ENCODE measurements at places on chromosomes 16 and 17.

DNA sequence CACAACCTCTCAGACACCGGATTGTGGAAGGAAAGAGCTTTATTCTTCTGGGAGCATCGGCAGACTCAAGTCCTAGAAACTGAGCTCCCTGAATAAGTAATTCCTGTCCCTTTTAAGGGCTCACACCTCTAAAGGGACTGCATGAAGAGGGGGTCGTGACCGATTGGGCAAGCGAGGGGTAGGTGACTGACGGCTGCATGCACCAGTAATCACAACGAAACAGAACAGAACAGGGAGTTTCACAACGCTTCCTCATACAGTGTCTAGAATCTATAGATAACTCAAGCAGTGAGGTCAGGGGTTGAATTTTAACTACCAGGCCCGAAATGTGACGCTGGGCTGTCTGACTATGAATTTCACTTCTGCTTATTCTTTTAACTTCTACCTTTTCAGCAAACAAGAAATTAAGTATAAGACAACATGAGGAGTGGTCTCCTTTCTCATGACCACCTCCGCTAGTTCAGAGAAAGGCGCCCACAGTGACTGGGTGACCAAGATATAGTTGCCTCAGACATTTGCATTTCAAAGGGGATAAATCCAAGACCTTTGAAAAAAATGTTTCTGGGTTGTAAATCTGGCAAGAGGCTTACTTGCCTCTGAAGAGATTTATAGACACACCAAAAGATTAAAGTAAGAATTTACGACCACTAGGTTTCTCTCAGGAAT lies 88.4 kb upstream of the ATF7IP2 start:
- no peak for DNase-seq

DNA sequence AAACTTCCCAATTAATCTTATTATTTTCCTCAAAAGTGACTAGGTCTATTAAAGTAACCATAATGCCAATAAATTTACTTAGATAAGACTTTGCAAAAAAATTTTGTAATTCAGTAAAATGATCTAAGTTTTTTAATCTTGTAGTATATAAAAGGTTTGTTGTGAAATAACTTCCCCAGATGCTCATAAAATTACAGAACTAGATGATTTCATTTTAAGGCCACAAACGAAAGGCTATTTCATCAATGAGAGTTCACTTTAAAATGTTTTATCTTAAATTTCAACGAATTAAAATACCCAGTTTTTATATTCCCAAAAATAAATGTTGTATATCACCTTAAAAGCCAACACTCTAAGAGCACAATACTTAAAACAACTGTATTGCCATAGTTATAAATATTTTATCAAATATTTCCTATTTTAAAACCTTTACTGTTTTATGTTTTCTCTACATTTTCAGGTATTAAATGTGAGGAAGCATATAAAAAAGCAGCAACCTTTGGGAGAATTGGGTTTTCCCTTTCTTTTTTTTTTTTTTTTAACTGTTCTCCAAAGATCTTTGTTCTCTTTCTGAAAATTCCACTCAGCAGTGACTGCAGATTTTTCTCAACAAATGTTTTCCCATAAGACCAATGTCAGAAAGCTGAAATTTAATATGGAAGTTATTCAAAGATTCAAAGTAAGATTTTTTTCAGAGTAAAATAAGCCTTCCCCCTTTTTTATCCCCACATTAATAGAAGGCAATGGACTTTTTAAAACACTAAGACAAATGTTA lies 169.9 kb downstream of the CYB561 start:
- no peak for DNase-seq

- DNase-seq: no peak
These were observed 559 bp downstream of the CACNG5 start for GRCh38 chr17:66835476-66835875.

GRCh38 chr17:14760719-14761411 lies 460.0 kb downstream of the HS3ST3B1 start:
- DNase-seq: no peak

DNA sequence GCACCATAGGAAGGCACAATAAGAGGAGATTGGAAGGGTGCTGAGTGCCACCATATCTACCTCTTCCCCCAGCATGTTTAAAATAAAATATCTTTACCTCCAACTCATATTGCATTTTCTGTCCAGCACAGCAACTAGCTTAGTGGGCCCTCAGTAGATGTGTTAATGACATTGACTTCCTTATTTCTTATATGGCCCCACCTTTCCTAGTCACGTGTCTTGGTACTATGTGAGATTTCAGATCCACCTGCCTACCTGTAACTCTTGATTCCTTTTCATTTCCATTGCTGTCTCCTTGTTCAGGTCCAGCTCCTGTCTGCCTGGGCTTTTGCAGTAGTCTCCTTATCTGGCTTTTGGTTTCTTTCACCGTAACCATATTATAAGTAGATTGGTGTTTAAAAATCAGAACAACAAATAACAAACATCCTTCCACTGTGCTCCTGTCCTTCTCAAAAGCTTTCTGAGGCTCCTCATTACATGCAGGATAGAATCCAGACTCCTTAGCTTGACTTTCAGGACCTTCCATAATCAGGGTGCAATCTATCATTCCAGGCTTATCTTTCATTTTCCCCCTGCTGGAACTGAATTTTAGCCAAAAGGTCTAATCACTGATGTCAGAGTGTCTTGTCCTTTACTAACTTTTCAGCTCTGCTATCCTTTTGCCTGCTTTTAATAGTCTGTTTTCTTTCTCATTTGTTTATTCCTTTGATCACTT lies 71.3 kb downstream of the FTO start:
- no peak for DNase-seq

GRCh38 chr17:38731526-38732294 lies 1.6 kb downstream of the CISD3 start:
- no peak for DNase-seq

DNA sequence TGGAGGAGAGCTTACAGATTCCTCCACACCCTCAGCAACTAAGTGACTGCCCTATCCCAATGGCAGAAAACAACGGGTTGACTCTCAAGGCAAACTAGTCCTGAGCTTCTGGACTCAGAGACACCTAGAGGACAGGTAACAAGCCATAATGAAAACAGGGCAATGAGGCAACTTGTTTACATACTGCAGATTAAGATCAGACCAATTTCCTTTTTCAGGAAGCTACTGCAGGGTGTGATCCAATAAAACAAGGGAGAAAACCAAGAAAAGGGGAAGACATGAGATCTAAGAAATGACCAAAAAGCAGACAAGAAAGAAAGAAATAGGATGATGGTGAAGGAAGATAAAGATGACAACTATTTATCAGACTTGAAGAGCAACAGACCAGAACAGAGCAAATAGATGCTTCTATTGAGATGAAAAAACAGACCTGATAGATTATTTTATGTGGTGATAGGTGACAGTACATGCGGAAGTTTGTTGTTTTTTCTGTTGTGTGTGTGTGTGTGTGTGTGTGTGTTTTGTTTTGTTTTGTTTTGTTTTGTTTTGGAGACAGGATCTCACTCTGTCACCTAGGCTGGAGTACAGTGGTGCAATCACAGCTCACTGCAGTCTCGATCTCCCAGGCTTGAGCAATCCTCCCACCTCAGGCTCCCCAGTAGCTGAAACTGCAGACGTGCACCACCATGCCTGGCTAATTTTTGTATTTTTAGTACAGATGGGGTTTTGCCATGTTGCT lies 120.7 kb downstream of the GAS7 start:
- DNase-seq: no peak

DNA sequence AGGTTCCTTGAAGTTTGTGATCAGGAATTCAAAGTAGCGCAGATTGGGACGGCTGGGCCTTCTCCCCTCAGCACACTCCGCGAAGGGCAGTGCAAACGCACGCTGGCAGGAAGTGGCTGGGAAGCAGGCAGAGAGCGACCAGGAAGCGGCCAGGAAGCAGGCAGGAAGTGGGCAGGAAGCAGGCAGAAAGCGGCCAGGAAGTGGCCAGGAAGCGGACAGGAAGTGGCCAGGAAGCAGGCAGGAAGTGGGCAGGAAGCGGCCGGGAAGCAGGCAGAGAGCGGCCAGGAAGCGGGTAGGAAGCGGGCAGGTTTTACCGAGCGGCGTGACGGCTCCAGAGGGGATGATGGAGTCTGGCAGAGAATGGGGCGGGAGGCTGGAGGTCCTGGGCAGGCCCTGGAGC lies 3.2 kb downstream of the DPEP1 start:
- DNase-seq: no peak

DNA sequence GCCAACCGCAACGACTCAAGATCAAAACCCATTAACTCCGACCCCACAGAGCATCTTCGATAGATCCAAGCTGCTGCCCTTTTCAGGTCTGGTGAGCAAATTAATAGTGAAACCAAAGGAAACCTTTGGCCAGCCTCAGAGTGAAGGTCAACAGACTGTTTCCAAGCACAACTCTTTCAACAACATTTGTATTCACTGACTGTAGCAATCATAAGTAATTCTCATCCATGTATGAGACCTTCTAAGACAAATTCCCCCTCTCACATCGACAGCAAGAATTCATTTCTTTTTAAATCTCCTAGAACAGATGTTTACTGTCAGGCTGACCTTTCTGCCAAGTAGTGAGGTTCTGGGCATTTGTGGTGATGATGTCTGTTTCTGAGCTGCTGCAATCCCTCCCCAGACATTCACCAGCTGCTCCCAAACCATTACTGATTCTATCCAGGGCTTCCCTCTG lies 64.2 kb downstream of the SLC39A11 start:
- DNase-seq: no peak

DNA sequence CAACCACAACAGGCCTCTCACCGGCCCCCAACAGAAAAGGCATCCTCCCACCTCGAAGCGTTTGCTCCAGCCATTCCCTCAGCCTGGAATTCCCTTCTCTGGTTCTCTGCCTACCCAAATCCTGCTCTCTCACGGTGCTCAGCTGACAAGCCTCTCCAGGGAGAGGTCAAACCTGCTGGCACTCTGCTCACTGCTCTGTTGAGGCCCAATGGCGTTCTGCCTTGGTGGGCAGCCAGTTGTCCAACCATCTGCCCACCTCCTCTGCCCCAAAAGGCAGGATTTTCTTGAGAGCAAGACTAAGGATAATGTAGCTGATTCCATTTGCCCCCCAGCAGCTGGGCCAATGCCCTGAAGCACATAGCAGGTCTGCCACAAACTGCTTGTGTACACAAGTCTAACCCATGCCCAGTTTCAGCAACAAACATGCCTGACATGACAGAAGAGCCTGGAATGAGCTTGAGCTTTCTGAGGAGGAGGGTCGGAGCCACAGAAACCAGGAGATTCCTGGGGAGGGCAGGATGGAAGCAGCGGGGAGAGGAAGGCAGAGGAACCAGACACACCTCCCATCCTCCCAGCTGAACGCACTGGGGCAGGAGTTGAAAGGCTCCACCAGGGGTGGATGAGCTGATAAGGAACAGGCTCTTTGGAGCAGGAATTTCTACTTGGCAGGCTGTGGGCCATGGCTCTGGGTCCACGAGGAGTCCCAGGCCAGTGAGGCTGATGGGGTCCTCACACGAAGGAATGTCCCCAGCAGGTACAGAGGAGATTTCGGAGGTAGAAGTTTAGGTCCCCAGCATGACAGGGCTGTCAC lies 23.9 kb downstream of the ARHGAP27 start:
- DNase-seq: no peak

- DNase-seq: no peak
These were observed 5.7 kb upstream of the TCAP start for GRCh38 chr17:39659279-39660010.

Data from NCI-H1105 treated with DMSO at 0.1 percent for 48 hours (cell line).